CD4-positive, alpha-beta T cell treated with Interleukin-17A for 1 hour (primary cell): ENCODE measurements at places on chromosomes 12 and 14.

DNA sequence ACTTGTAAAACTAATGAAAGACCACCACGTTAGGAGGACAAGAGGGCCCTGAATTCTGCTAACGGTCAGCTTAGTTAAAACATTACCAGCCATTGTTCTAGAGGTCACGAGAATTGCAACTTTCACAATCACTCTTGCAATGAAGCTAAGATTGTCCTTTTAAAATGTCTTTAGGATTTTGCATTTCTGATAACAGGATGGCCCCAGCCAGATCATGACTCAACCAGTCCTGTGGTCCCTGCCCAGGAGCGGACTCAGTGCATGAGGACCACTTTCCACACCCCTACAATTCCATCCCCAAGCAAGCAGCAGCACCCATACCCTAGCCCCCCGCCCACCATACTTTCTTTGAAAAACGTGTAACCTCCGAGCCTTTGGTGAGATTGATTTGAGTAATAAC is 28.7 kb downstream of the HSP90AA1 start:
- no peak for DNase-seq

GRCh38 chr14:39467889-39468524 is 35.8 kb upstream of the FBXO33 start:
- DNase-seq, result peak; percentile 17

DNA sequence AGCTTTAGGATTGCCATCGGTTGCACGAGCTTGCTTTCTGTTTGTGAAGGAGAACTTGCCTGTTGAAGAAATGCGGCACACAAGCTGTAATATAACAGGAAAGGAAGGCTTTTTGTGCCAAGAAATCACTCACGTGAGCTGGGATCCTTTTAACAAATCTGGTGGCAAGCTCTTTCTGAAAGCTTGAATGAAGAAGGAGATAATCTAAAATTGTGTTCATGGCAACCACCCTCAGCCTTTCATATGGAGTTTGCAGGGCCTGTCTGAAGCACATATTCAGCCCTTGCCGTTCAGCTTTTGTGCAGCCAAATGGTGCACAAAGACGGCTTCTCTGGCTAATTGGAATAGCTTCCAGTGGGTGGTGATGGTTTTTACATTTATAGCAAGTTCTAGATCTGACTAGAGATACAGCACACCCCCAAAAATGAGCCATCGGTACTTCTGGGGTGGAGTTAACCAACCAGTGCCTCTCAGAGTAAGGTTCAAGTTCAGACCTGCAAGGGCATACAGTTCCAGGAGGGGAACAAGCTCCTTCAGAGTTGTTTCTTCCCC is 107.4 kb downstream of the AEBP2 start:
- no peak for DNase-seq

- no peak for DNase-seq
Measured at GRCh38 chr14:30532264-30532663, 26.7 kb upstream of the G2E3 start.

GRCh38 chr12:46948936-46949545 is 123.2 kb upstream of the SLC38A4 start:
- no peak for DNase-seq

DNA sequence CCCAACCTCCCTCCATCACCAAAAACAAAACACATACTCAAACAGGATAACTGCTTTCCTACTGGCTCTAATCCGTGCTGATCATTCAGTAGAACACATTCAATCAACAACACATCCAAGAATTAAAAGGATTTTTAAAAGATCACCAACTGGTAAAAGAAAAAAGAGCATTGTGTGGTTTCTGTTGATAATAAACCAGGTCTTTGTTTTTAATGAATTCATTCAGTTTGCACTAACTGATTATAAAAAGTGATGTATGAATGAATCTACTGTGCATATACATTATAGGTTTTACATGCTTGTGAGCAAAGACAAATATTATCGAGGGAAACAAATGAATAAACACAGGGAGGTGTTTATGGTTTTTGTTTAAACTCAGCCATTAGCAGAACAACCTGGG is 55.1 kb downstream of the CIT start:
- no peak for DNase-seq
